Osteocyte (in vitro differentiated cells): ENCODE measurements at places on chromosomes 16 and 17.

DNA sequence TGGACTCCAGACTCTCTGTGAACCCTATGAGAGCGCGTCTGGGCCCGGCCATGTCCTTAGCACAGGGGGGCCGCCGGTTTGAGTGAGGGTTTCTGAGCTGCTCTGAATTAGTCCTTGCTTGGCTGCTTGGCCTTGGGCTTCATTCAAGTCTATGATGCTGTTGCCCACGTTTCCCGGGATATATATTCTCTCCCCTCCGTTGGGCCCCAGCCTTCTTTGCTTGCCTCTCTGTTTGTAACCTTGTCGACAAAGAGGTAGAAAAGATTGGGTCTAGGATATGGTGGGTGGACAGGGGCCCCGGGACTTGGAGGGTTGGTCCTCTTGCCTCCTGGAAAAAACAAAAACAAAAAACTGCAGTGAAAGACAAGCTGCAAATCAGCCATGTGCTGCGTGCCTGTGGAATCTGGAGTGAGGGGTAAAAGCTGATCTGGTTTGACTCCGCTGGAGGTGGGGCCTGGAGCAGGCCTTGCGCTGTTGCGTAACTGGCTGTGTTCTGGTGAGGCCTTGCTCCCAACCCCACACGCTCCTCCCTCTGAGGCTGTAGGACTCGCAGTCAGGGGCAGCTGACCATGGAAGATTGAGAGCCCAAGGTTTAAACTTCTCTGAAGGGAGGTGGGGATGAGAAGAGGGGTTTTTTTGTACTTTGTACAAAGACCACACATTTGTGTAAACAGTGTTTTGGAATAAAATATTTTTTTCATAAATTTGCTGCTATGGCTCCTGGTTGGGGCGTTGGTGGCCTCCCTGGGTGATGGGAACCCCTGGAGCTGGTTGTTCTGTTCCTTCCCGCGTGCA lies 23.1 kb downstream of the STAT5A start:
- DNase-seq: no peak

- DNase-seq: no peak
Observed at GRCh38 chr17:34499576-34499975, 79.8 kb upstream of the TMEM132E start.

GRCh38 chr17:44093231-44093900 lies 22.8 kb downstream of the G6PC3 start:
- DNase-seq: no peak

DNA sequence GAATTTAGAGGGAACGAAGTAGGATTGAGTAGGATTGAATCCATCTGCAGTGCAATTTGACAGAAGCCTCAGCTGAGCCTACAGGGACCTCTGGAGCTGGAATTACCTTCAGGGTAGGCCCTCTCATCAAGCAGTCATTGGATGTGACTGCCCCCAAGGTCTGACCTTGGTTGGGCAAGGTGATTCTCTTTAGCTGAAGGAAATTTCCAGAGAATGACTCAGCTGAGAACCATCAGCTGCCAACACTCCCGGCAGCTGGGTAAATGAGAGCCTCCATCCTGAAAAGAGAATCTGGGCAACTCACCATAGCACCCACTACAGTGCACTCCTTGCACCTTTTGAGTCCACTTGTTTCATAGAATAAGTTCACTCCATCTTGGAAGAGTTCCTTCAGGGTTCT lies 113.5 kb upstream of the MED13 start:
- DNase-seq: no peak

GRCh38 chr16:48137822-48138221 lies 18.0 kb downstream of the ABCC12 start:
- DNase-seq: no peak
